Stimulated activated CD8-positive, alpha-beta memory T cell treated with anti-CD3 and anti-CD28 coated beads, Interleukin-7, amount 100 ng/mL, for 4 hours (primary cell): ENCODE measurements at places on chromosomes 2 and 18.
A peak's percentile ranks its signal among the peaks of the same experiment; 100 is the strongest.

DNA sequence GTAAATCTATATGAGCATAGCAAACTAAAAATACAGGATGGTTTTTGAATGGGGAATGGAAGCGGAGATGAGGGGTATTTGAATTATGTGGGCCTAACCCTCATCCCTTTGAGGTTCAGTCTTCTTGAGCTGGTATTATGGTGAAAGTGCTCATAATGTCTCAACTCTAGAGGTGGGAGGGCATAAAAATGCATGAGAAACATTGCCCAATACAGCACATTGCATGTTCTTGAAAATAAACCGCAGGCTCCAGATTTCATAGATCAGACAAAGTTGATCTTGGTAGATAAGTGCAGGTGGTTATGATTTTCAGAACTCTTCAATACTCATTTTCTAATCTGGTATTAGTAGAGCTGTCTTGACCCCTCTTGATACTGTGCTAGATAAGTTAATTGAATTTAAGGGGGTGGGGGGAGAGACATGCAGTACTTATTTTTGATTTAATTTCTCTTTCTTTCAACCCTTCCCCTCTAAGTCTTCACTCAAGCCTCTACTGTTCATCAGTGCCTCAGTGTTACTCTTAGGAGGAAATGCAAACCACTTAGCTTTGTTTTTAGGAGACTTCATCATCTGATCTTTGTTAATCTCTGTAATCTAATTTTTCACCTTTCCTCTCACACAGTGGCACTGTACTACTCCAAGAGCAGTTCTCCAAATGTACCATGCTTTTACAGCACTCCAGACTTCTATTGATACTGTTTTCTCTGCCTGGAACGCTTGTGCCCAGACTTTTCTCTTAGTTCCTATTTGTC is 22.2 kb downstream of the XRCC5 start:
- DNase-seq, result no peak

GRCh38 chr2:160666154-160667060 is 172.8 kb upstream of the RBMS1 start:
- no peak for DNase-seq

DNA sequence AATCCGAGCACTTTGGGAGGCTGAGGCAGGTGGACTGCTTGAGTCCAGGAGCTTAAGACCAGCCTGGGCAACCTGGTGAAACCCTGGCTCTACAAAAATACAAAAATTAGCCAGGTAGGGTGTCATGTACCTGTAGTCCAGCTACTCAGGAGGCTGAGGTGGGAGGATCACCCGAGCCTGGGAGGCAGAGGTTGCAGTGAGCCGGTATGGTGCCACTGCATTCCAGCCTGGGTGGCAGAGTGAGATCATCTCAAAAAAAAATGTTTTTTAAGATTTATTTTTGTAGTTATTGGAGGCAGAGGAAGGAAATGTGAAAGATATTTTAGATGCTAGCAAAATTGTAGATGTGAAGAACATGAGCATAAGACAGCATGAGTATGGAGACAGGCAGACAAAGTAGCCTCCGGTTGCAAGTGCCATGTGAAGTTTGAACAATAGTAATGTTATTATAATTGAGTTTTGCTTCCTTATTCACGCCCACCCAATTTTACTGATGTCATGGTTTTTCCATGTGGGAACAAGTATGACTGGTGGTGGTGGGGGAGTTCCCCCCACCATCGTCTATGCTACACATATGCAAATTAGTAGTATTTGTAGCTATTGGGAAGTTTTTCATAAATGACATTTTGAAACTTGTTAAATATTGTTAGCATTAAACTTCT is 18.0 kb downstream of the REL start:
- peak; percentile 63 for DNase-seq

- no peak for DNase-seq
Measured at GRCh38 chr2:23543302-23543701, 158.3 kb downstream of the KLHL29 start.

GRCh38 chr2:233768076-233768475 is 8.0 kb downstream of the UGT1A1 start:
- no peak for DNase-seq

- DNase-seq, result no peak
Measured at GRCh38 chr18:55509631-55510324, 78.2 kb downstream of the TCF4 start.

GRCh38 chr2:96727431-96727830 is 12.4 kb downstream of the LMAN2L start:
- no peak for DNase-seq

DNA sequence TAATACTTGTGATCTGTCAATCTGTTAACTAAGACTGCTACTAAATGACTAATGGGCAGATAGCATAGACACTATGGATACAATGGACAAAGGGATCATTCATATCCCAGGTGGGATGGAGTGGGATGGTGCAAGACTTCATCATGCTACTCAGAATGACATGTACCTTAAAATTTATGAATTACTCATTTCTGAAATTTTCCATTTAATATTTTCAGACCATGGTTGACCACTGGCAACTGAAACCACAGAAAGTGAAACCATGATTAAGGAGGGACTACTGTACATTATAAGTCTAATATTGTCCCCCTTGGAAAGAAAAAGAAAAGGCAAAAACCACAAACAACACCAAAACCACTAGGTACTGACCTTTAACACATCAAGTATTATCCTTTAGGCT is 247.0 kb upstream of the SYT4 start:
- DNase-seq, result no peak

DNA sequence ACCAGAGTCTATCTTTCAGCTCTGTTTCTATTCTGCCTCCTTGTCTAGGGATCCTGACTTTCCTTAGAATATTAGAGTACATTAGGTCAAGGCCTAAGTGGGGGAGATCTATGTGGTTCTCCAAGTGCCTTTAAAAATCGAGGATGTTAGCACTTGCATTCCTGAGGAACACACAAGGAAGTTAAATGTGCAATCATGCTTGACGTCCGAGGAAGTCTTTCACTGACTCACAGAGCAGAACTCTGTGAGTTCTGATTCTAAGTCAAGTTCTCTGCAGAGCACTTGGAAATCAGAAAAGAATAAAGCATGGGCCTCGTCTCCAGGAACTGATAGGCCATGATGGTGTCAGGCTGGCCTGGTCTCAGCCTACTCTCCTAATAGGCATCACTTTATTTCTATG is 17.2 kb downstream of the FHOD3 start:
- no peak for DNase-seq

DNA sequence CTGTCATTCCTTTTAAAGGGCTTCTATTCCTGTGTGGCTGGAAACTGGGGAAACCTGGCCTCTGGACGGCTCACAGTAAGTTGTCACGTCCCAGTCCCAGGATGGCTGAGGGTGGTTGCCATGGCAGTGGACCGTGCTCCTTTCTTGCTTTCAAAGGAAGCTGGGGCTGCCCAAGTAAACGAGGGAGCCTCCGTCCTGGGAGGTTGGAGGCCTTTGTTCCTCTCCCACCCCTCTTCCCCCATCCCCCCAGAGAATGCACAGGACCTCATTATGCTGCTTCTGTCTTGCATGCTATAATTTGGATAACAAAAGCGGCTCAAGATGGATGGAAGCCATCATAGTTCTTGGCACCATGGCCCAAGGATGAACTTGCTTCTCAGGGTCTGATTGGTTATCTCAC is 325.5 kb upstream of the HS6ST1 start:
- DNase-seq, result no peak

GRCh38 chr2:21023419-21024181 is 20.3 kb downstream of the APOB start:
- DNase-seq, result no peak

GRCh38 chr2:218291318-218292047 is 820 bp downstream of the TMBIM1 start:
- DNase-seq, result no peak

DNA sequence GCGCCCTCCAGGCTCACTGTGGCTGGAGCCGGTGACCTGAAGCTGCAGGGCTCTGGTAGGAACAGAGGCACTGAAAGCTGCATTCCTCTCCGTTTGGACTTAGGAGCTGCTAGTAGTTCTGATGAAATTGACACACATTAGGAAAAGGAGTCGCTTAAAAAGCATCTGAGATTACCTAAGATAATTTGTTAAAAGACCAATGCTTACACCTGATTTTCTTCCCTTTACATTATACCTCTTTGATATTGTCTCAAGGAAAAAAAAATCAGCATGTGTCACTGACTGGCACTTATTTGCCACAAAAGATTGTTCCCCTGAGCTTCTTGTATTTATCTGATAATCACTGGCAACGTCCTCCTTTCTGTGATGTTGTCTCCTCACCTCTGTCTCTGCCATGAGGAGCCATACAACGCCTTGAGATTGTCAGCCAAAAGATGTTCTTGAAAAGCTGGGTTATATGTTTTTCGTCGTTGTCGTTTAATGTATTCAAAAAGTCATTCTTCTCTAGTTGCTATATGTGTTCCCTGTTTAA is 618 bp upstream of the CHN1 start:
- no peak for DNase-seq

DNA sequence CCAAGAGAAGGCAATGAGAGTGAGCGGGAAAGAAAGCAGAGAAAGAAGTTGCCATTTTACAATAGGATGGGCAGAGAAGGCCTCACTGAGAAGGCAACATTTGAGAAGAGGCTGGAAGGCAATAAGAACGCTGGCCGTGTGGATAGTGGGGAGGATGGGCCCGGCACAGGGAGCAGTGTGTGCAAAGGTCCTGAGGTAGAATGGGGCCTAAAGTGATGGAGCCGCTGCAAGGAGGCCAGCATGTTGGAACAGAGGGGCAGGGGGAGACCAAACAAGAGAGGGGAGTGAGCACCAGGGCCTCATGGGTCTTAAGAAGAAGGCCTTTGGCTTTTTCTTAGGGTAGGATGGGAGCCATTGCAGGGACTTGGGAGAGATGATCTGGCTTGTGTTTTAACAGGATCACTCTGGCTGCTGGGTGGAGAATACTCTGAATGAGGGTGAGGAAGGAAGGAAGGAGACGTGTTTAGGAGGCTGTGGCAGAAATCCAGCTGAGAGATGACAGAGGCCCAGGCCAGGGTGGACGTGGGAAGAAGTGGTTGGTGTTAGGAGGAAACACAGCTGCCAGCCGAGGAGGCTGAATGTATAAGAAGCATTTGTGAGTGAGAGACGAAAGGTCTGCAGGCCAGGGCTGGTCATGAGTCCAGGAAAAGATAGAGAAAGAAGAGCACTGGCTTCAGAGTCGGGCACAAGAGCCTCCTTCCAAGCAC is 159.8 kb downstream of the KLHL29 start:
- no peak for DNase-seq

DNA sequence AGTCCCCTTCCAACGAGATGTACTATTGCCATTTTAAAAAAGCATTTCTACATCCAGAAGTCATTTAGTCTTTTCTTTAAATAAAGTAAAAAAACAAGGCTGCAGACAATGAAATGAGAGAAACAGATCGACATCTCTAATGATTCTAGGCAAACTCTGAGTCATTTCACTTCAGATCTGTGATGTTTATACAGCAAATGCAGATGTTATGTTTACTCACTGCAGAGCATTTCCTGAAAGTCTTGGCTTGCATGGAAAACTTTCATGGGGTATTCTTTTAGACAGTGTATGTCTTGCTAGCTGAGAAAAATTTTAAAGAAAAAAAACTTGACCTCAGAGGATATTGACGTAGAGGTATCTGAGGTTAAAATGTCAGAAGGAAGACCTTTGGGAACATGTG is 797.4 kb downstream of the CNTNAP5 start:
- no peak for DNase-seq

DNA sequence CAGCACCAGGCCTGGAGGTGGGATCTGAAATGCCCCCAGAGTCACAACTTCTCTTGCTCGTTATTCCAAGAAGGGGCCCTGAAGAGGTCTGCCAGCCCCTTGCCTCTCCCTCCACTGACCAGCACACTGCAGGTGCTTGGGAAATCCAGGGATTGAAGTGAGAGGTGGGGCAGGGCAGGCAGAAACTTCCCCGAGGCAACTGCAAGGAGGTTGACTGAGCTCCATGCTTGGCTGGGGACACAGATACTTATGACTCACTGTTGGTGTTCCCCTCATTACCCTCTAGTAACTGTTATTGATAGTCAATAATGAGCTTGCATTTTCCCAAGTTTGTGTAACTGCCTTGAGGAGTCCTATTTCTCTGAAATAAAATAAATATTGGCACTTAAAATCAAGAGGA is 47.5 kb downstream of the MARCO start:
- no peak for DNase-seq

DNA sequence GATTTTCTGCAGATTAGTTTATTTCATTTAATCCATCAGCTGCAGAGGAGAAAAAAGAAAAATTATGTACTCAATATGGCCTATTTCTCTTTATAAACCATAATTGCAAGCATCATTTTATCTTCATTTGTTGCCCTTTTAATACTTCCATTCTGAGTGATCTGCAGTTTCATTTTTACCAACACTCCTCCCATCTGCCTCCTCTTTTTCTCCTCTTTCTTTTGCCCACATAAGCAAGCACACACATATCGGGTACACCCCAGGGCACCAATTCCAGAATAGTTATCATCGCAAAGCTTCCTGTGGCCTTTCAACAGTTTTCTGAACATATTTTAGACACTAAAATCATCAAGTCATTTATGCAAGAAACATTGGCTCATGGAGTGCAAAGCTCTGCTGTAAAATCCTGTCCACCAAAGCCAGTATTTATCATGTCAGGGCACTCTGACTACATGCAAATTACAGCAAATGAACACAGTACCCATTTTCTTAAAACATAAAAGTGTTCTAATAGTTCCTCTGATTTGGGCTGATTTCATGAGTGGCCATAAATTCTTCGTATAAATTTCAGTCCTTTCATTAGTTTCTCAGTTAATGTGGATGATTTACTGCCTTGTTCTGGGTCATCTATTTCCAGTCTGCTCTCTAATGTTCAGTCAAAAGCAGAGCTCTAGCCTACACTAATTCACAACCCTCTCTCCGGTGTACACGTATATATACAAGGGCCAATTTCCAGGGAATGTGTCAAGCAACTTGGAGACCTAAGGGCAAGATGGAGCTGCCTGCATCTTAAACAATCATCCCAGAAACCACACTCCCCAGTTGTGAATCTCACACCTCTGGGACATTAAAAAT is 281.3 kb downstream of the STK39 start:
- no peak for DNase-seq

DNA sequence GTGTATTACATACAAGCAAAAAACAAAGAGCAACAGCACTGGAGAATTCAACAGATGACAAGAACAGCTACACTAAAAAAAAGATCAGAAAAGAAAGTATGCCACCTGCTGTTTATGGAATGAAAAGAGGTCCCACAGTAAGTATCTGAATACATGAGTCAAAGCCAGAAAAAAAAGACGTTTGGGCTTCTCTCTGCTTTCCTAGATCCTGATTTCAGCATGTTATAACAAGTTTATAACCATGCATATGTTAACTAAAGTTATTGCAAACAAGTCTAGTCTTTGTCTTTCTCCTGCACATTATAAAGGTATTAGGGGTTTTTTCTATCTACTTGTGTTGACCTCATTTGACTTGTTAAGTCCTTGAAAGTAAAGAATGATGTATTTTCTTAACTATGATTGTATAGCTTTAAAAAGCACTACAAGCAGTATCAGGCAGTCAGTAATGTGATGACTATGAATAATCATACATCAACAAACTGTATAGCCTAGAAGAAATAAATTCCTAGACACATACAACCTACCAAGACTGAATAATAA is 108.5 kb upstream of the COL5A2 start:
- no peak for DNase-seq
